ENCODE measurements at places on chromosomes 5 and 9.

DNA sequence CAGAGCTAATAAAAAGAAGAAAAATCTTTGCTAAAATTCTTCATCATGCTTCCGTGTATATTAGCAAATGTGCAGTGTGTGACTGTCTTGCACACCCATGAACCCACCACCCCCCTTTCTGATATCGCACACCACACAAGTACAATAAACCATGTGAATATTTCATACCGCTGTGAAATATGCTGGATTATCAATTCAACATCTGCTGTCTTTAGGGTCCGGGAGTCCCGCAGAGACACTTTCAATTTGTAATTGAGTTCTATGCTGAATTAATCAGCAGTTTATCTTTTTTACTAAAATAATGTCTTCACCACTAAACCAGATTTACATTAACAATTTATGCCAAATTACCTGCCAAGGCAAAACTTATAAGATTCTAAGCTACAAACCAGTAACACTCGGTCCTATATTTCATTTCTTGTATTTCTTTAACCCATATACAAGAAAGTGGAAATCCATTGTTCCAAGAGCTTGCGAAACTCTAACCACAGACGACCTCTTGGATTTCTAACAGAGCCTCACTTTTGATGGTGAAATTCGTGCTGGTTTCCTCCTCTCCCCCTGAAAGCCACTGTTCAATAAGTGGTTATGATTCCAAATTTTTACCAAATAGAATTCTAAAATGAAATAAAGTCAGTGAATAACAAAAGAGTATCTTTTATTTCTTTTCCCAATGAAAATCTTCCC, 44.2 kb downstream of the PSMB7 start:
- no peak for DNase-seq

DNA sequence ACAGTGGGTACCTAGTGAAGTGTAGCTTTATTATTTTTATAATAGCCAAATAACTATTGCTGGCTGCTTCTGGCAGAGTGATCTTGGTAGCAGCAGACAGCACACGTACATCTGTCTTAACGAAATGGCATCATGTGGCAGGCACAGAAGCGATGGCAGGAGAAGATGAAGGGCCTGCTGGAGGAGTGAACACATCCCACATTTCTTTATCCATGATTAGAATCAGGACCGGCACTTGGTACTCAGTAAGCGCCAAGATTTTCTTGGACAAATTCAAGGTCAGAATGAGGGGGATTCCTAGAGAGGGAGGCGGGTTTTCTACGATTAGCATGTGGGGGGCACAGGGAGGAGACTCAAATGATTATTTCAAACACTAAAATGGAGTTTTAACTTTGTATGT, 23.0 kb upstream of the ZNF366 start:
- no peak for DNase-seq

GRCh38 chr9:126517833-126518356, 95.8 kb upstream of the LMX1B start:
- no peak for DNase-seq

- DNase-seq = no peak
Observed at GRCh38 chr5:150068472-150068871, 17.9 kb downstream of the CSF1R start.

- no peak for DNase-seq
Observed at GRCh38 chr9:16010221-16010620, 457.4 kb downstream of the CCDC171 start.

GRCh38 chr5:135335031-135335828, 63.8 kb downstream of the MACROH2A1 start:
- DNase-seq = no peak

GRCh38 chr5:25863811-25864210, 1174.6 kb downstream of the CDH9 start:
- DNase-seq = no peak

DNA sequence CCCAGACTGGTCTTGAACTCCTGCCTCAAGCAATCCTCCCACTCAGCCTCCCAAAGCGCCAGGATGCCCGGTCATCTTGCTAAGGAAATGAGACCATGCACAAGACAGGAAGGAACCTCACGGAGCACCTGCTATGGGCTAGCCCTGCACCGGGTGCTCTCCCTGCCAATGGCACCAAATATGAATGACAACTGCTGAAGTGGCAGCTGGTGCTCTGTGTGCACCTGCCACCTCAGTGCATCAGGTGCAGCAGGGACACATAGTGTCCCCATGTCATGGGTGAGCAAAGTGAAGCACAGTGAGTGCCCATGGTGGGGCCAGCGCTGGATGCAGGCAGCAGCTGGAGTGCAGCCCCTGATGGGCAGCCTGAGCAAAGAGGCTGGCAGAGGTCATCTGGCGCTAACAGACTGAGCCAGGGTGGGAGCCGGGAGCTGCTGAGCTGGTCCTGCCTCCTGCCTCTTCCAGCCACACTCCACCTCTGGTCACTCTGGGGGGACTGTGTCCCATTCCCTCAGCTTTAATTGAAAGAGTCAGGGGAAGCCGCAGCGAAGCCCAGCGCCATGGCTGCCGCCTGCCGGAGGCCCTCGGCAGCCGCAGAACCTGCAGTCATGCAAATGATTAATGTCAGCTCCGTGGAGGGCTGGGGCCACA, 46.4 kb downstream of the BARX1 start:
- DNase-seq = no peak

- no peak for DNase-seq
Observed at GRCh38 chr5:83357621-83358231, 113.8 kb upstream of the VCAN start.

GRCh38 chr9:73916016-73916673, 581.0 kb upstream of the RORB start:
- peak; percentile 14 for DNase-seq

DNA sequence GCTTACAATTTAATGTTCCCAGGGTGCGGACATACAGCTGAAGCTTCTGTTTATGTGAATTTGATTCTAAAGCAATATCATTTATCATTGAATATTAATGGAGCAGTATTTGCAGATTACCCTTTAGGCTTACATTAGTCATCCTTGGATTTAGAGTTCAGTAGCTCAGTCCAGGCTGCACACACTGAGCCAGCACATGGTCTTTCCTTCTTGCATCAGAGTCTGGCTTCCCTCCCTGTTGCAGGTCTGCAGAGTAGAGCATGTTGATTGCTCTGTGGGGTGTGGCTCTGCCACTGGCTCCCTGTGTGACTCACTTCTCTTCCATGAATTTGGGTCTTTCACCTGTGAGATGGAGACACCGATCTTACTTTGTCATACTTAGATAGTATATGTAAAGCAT, 36.8 kb downstream of the NSG2 start:
- no peak for DNase-seq

- no peak for DNase-seq
Observed at GRCh38 chr9:34338665-34339385, 9.5 kb downstream of the NUDT2 start.

DNA sequence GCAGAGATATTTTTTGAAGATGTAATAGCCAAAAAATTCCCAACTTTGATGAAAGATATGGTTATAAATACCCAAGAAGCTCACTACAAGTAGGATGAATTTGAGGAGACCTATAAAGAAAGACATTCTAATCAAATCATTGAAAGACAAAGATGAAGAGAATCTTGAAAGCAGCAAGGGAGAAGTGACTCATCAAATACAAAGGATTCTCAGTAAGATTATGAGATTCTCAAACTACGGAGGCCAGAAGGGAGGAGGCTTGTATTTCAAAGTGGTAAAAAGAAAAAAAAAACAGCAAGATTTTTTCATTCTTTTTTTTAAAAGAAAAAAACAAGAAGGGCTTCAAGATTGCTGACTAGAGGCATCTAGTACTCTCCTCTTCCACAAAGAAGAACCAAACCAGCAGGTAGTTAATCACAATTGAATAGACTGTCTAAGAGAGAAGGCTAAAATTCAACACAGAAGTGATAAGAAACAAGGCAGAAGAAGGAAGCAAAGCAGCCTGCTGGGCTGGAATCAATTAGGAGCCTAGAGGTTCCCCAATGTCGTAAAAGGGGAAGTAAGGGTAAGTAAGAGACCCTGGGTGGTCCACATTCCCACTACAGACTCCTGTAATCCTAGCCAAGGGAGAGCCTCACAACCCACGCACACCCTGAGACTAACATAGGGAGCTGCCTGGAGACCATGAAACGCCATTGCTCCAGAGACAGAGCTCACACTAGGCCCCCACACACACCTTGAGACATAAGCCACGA, 59.1 kb upstream of the NIPAL4 start:
- DNase-seq = no peak

DNA sequence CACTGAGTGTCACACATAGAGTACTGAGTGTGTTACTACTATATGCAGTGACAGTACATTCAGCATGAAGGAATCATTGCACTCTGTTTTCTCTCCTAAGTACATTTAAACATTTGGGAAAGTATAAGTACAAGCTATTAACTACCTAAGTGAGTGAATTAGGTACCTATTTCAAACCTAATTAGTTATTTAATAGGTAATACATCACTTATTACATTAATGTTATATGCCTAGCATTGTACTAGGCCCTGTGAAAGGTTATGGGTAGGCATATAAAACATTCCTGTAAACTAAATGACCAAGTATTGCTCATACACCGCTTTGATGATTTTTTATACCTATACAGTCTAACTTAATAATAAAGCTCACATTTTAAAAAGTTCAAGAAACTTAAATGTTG, 25.7 kb upstream of the PPP3R2 start:
- no peak for DNase-seq

DNA sequence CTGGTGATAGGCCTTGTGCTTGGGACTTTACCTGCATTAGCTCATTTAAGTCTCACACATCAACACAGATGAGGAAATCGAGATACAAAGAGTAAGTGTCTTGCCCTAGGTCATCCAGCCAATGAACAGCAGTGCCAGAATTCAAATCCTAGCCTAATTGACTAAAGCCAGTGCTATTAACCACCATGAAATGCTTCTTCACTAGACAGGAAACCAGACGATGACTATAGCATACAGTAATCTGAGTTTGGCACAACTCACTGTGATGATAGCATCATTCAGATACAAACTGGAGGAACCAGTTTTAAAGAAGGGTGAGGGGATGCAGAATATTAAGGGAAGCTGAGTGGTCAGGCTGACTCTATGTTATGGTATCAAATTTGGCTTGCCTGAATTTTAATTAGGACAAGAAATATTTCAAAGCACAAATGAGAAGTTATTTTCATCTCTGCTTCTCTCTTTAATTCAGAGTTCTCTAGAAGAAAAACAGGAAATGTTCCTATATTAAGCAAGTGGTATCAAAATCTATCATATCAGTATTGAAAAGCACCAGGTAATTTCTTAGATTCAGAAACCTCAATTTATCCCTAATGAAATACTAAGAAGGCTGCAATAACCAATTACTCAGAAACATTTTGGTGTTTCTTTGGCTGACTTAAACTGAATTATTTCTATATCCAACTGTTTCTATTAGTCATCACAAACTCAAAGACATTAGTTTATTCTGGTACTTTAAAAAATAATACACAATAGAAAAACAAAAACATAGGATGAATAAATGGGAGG, 147.0 kb upstream of the RASA1 start:
- DNase-seq = no peak

GRCh38 chr9:128276574-128277270, 646 bp downstream of the SWI5 start:
- DNase-seq = peak; percentile 45

DNA sequence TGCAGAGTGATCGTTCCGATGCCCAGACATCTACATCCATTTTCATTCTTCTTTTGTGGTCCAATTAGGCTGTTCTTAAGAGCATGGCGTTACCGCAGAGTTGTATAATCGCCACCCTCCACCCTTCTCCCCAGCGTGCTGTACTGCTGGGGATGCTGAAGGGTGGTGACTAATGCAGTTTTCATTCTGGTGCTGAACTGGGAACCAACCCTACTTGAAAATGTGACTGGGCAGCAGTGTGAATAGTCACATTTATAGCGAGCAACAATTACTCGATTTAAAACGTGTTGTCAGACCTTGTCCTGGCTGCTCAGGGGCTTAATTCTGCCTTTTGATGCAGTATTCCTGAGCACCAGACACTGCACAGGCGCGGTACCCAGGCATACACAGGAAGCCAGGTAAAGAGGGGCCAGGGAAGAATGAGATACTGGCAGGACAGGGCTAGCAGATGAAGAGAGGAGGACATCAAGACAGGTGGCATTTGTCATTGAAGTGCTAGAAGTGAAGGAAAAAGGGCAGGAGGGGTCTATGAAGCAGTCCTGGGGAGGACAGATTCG, 719 bp upstream of the ISCA1 start:
- no peak for DNase-seq

DNA sequence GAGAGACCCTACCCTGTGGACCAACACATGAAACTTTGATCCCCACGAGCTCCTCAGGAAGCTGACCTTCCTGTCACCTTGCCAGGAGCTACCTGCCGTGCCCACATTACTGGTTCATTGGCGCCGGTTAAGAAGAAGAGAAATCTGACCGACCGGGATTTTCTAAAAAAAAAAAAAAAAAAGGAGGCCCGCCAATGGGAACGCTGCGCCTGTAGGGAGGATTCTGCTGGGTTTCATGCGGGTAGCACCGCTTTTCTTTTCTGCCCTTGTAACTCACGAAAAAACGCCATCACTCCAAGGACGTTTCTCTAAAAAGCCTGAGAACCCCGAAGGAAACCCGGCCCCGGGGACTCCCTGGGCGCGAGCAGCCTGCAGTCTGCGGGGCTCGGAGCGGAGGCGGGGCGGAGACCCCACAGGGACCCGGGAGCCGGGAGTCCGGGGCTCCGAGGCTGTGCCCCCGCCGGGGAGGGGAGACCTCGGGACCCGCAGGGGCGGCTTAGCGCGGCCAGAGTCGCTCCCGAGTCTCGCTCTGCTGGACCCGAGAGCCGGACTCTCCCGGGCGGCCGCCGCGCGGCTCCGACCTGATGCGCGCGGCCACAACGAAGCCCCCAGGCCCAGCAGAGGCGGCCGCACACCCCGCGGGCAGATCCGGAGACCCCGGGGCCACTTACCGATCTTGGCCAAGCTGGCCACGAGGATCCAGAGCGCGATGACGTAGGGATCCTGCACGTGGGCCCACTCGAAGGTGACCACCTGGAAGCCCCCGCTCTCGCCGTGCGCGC, 617 bp downstream of the SLC9A3 start:
- DNase-seq = peak; percentile 50

DNA sequence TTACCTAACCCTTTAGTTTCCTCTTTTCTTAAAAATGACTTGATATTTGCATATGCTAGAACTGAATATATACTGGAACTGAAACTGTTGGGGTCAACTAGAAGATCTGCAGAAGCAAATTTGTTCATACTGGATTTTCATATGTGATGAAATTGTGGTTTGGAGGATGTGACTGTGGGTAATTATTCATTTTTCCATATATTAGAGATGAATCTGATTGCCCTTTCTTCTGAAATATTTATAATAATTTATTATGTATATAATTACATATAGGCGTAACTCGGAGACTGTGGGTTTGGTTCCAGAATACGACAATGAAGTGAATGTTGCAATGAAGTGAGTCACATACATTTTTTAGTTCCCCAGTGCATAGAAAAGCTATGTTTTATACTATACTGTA, 149.1 kb downstream of the ATP10B start:
- DNase-seq = no peak

GRCh38 chr5:13501176-13501575, 443.3 kb downstream of the DNAH5 start:
- DNase-seq = peak; percentile 16

- DNase-seq = peak; percentile 88
Observed at GRCh38 chr5:67165526-67166459, 30.8 kb downstream of the CD180 start.
